ENCODE measurements at places on chromosomes 11 and 22. TPM values are rescaled to one million over a fixed set of nuclear protein-coding genes. Genes with fewer than 3 reads are reported as not detected.

Gene APOBEC3B
- not detected for total RNA-seq

DNA sequence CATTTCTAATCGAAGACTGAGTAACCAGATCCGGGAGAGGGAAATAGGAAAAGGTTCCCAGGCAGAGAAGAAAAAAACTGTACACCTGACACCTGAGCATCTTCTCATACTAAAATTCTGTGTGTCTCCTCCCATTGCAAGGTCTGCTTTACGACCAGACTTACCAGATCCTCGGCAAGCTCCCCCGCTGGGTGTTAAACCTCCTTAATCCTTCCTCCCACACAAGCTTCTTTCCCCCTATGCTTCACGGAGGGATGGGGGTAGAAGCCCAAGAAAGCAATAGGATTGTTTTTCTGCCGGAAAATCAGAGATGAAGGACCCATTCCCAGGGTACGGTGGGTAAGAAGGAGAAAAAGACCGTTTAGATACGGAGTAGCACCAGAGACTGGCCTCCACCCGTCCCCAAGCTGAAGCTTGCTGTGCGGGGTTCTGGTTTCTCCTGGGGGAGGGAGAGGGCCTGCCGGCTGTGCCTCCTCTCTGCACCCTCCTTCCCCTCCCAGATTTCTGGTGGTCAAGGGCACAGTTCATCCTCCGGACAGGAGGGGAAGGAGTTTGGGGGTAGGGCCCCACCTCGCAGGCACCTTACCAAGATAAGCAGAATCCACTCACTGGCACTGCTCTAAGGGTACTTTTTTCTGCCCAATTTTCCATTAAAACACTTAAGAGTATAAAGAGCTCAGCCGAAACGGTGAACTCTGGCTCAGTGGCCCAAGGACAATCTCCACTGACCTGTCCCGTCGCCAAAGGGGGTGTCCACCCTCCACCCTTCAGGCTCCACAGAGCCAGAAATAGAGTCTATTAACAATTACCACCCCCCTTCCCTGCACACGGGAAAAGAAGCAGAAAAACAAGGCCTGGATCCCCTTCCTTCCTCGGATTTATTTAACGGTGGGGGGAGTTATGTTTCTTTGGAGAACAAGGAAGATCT, 1.2 kb downstream of the TOB2 start:
- peaks cover 44% of the 10 kb centered on the region for H3K4me1 ChIP-seq
- peak overlapping the region; percentile 98 for H3K4me3 ChIP-seq
- no peak for DNase-seq
- H3K27me3 ChIP-seq, result no peaks in the 10 kb centered on the region
- H3K27ac ChIP-seq, result peak overlapping the region; percentile 99

DNA sequence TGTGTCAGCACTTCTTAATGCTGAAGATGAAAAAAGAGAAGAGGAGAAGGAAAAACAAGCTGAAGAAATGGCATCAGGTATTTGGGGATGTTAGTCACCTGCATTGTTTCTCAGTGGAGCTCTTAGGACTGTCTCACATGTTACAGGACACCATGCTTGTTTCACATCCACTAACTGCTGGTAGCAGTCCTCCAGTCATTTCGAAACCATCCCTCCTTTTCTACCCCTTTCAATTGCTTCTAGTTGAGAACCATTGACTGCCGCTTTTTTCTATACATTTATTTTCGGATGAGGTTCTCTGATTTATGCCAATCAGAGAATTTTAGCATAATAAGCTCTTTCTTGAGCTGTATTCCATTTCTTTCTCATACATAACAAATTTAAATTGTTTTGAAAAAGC, 21.5 kb downstream of the BIRC2 start:
- H3K36me3 ChIP-seq, result peaks cover 56% of the 10 kb centered on the region
- H3K4me1 ChIP-seq, result no peaks in the 10 kb centered on the region
- H3K27ac ChIP-seq, result no peak overlapping the region
- no peak overlapping the region for H3K4me3 ChIP-seq
- DNase-seq, result no peak
- no peaks in the 10 kb centered on the region for H3K27me3 ChIP-seq

Gene MMP11
- total RNA-seq, result 1.3 TPM

Gene KCNA4
- not detected for total RNA-seq

Measured in psoas muscle (tissue), 8 donors.